Nephron progenitor cell (in vitro differentiated cells): ENCODE measurements at places on chromosomes 16 and 17.

GRCh38 chr17:49508866-49509587 lies 13.9 kb downstream of the NGFR start:
- DNase-seq: no peak

GRCh38 chr16:8665529-8665928 lies 8.9 kb upstream of the ABAT start:
- DNase-seq: no peak

DNA sequence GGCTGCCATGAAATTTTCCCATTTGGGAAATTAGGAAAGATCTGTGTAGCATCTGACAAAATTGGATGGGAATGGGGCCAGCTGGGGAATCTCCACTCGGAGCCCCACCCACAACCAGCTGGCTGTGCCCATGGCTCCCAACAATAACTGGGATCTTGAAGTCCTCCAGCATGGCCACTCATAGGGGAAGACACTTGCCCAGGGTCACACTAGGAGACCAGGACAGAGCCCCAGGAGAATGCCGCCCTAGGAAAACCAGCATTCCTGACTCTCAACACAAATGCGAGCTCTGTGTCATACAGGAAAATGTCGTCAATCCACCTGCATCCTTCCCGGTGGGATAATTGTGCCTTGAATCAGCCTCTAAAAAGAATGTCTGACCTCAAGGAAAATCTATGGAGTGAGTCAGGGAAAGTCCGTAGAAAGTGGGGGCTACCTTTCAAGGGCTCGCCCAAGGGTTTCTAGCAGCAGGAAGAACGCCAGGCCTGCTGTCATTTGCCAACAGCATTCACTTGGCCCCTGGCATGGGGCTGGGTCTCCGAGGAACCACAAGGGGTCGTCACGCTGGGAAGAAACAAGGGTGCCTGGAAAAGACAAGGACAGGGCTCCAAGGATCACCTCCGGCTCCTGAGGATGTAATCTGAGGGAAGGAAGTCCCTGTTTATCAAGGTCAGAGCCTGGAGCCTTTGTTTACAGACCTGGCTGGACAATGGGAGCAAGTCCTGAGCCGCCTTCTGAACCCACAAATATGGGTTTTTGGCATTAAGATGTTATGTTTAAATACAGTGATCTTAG lies 15.9 kb downstream of the CDH5 start:
- DNase-seq: no peak

DNA sequence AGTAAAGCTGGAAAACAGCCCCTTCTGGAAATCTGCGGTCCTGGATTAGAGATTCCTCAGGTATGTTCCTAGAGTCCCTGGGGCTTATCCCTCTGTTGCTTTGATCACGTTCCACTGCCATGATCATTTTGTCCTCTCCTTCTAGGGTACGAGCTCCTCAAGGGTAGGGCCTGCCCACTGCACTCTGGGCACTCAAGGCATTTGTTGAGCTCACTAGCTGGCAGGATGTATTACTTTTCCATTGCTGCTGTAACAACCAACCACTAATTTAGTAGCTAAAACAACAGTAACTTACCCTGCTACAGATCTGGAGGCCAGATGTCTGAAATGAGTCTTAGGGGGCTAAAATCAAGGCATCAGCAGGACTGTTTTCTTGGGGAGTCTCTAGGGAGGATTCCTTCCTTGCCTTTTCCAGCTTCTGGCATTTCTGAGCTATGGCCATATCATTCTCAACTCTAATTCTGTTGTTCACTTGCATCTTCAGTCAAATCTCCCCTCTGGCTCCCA lies 65.7 kb downstream of the ARSG start:
- no peak for DNase-seq

GRCh38 chr17:75888484-75888883 lies 8.3 kb downstream of the TRIM65 start:
- no peak for DNase-seq

DNA sequence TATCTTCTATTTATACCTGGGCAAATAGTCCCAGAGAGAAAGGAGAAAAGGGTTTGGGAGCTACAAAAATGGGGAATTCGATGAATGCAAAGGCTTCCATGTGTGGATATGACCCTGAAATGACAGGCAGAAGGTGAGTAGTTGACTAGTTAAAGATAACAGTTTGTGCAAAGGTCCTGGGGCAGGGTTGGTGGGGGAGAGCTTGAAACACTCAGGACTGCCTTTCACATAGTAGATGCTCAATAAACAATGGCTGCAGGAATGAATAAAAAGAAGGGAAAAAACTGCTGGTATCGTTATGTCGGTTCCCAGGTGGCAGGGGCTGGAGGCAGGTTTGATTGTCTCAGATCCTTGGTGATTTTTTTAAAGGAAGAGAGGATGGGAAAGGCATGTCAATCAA lies 445.5 kb downstream of the HAPSTR1 start:
- DNase-seq: no peak

GRCh38 chr17:7858522-7858810 lies 663 bp downstream of the CYB5D1 start:
- peak; percentile 70 for DNase-seq

DNA sequence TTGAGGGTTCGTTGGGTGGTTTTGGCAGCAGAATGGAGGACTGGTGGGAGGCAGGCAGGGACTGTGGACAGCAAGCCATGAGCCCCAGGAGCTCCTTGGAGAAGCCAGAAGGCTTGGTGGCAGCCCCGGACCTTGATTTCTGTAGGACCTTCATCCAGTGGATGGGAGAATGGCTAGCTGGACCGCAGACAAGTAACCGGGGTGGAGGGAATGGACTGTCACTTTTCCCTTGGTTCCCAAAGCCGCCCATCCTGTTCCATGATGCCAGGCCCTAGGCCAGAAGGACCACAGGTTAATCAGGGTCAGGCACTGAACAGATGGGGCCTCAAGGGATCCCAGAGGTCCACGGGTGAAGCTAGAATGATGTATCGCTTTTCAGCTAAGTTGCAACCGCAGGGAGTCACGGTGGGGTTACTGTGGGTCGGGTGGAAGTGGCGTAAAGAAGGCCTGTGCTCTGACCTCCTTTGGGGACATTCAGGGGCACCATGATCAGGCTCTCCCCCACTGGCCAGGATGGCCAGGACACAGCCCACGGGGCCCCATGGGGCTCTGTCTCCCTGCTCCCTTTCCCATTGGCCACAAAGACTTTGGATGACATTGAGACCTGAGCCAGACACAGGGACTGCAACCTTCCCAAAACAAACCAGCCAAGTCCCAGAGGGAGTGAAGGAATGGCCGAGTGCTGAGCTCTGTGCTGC lies 66.9 kb upstream of the MRTFB start:
- no peak for DNase-seq

DNA sequence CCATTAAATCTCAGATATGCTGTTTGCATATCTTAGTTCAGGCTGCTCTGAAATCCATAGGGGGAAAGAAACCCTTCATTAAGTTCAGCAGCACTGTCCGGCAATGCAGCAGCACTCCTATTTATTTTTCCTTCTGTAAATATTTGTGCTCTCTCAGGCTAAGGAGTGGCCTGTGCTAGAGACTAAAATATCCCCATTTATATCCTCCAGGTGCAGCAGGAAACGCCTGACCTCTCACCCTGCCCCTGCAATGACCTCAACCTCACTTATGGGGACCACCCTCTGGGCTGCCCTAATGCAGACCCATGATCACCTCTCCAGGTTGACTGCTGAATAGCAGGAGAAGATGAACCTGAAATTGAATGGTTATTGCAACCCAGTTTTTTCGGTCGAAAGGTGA lies 165.0 kb upstream of the ELAC2 start:
- DNase-seq: peak; percentile 35

- peak; percentile 78 for DNase-seq
Observed at GRCh38 chr17:8120520-8121406, 2.4 kb upstream of the ALOXE3 start.

GRCh38 chr17:79011451-79012147 lies 2.0 kb upstream of the CANT1 start:
- DNase-seq: no peak

DNA sequence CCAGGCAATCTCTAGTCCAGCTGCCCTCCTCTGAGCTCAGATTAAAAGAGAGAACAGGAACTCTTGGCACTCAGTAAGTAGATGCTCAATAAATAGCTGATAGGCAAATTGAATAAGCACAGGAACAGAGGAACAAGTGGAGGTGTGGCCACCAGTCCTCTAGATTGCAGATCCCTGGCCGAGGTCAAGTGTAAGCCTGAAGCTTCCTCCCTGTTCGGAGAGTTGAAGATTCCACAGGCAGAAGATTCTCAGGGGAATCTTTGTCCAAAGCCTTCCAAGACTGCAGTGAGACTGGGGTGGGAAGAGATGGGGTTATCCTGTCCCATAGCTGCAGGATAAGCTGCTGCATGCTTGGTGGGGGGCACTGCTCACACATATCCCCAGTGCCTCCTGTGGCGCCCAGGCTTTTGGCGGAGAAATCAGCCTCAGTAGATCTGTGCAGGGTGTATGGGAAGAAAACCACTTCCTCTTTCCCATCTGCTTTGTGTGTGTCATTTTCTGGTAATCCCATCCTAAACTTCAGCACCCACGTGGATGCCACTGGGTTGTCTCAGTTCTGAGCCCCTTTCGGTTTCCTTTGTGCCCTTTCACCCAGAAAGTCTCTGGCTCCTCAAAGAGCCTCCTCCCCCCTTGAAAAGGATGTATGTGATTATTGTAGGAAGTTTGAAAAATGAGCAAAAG lies 12.1 kb downstream of the CD300A start:
- no peak for DNase-seq

DNA sequence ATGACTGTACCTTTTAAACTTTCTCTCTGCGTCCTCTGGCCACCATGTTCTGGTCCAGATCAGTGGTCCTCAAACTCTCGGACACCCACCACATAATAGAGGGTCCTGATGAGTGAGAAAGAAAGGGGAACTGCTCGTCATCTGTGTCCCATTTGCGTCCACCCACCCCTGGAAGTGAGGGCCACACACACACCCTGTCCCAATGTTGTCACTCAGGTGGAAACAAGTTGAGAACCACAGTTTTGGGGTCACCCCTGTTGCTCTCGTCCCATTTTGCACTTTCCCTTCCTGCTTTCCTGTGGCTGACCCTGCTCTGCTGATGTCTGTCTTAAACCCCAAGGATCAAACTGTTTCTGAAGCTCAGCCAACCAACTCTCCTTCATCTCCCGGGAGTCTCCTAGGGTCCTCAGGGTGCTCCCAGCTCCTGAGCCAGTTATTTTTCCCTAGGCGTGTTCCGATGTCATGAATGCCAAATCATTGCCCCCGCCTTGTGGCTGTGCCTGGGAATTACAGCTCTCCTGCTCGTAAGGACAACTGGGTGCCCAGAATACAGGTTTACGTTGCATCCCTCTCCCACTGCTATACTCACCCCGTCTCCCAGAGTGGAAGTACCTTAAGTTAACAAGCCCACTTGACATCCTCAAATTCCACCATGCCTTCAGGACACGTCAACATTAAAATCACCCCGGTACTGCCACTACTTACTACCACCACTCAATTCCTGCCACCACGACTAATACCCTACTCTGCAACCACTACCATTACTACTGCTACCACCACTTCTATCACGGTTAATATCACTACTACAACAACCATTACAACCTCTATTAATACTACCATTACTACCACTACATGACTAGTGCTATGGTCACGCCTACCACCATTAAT lies 26.0 kb upstream of the HNF1B start:
- DNase-seq: peak; percentile 75

- no peak for DNase-seq
Observed at GRCh38 chr16:58127033-58127556, 2.1 kb downstream of the CFAP20 start.

GRCh38 chr16:72220875-72221629 lies 49.1 kb upstream of the PMFBP1 start:
- DNase-seq: no peak

- no peak for DNase-seq
Observed at GRCh38 chr16:58471209-58471975, 28.6 kb upstream of the NDRG4 start.

DNA sequence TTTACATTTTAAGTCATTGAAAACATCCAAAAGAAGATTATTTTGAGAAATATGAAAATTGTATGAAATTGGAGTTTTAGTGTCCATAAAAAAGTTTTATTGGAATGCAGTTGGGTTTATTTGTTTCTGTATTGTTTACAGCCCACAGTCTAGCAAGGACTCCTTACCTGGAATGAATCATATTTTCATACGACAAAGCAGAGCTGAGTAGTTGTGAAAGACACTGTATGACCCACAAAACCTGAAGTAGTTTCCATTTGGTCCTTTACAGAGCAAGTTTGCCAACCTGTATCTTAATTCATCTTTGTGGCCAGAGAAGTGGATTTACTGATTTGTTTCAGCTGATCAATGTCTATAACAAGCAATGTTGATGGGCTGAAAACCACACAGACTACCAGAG lies 10.3 kb downstream of the CCL18 start:
- DNase-seq: no peak

DNA sequence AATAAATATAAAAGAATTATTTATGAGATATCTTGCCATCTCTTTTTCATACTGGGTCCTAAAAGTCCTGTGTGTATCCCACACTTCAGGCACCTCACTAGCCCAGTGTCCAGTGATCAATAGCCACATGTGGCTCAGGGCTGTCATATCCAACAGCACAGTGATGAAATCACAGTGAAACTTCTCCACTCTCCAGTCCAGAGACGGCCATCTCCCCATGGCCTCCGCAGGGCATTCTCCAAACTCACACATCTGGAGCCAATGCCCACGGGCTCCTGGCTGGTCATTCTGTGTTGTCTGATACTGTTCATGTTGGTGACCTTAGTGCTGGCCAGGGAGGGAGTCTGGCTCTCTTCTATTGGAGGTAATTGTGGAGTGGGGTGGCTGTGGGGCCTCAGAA lies 125.2 kb upstream of the SDK2 start:
- DNase-seq: no peak

GRCh38 chr16:69874271-69874670 lies 76.9 kb upstream of the CLEC18A start:
- no peak for DNase-seq

GRCh38 chr16:51696376-51696775 lies 545.3 kb upstream of the SALL1 start:
- DNase-seq: no peak

- DNase-seq: no peak
Observed at GRCh38 chr16:64292161-64292560, 829.7 kb downstream of the CDH11 start.

GRCh38 chr17:81867991-81868673 lies 3.0 kb downstream of the ARHGDIA start:
- DNase-seq: no peak

GRCh38 chr16:48317026-48317425 lies 68.2 kb downstream of the SIAH1 start:
- no peak for DNase-seq

DNA sequence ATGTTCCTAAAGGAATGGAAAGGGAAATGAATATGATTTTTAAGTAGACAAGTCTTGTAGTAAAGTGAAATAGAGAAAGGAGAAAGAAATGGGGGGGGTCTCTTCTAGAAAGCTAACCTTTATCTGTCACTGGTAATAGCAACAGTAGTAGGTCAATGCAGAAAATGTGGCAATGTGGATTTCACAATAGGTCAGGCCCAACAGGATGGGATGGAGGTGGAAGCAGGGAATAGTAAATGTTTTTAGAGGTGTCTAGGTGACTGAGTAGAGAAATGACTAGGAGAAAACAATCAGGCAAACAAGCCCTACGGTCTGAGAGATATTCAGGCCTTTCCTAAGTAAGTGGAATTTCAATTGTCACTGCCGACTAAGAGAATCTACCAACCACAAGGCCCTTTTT lies 6.0 kb upstream of the RSKR start:
- DNase-seq: no peak

GRCh38 chr16:6857575-6857974 lies 475.1 kb upstream of the RBFOX1 start:
- DNase-seq: no peak

GRCh38 chr17:54662978-54663876 lies 237.4 kb upstream of the TOM1L1 start:
- peak; percentile 3 for DNase-seq

GRCh38 chr16:73054125-73054484 lies 6.2 kb upstream of the ZFHX3 start:
- no peak for DNase-seq

GRCh38 chr16:51567911-51568310 lies 416.8 kb upstream of the SALL1 start:
- no peak for DNase-seq
